ENCODE measurements at places on chromosomes 6 and 20. TPM values are rescaled to one million over a fixed set of nuclear protein-coding genes. Genes with fewer than 3 reads are reported as not detected.

Gene UNC5CL
- polyA plus RNA-seq: 2.3 TPM

Gene CST7
- polyA plus RNA-seq: not detected

Gene PCSK2
- 4.2 TPM for polyA plus RNA-seq

Gene PRDM1
- polyA plus RNA-seq: 0.21 TPM

Gene C20orf204
- 0.96 TPM for polyA plus RNA-seq

Gene ELOVL4
- 1.8 TPM for polyA plus RNA-seq

Gene FOXA2
- not detected for polyA plus RNA-seq

Gene GGTLC1
- polyA plus RNA-seq: not detected

Gene CDC40
- polyA plus RNA-seq: 6.2 TPM

Gene PRKN
- polyA plus RNA-seq: 0.19 TPM
